HuH-7.5 (cell line): ENCODE measurements at places on chromosomes 3 and 15.

DNA sequence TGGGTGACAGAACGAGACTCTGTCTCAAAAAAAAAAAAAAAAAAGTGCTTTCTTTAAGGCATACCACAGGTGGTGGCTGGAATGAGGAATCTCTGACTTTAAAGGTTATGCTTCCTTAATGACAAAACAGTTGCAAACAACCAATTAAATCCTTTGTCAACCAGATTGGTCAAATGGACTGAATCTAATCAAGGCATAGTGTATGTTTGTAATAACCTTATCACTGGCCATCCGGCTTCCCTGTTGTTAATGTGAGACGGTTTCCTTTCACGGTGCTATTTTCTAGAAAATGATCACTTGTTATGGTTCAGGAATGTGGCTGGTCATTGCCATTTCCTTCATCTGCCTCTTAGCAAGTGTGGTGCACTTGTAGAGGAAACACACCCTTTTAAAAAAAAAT, 75.9 kb downstream of the FLNB start:
- DNase-seq = no peak

DNA sequence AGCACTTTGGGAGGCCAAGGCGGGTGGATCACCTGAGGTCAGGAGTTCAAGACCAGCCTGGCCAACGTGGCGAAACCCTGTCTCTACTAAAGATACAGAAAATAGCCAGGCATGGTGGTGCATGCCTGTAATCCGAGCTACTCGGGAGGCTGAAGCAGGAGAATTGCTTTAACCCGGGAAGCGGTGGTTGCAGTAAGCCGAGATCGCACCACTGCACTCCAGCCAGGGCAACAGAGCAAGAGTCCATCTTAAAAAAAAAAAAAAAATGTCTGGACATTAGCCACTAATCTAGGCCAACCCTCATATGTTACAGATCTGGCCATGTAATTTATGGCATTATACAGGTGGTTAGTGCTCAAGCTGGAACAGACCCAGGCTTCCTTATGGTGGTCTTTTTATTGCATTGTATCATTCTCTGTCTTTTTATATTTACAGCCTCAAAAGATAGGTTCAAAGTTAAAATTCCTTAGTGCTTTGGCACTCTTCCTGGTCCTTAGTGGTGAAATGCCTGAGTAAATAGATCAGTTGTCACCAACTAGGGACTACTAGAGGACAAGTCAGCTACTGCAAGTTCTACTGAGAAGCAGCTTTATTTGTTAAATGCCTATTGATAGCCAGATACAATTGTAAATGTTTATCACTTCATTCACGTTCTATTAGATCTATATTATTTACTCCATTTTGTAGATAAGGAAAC, 16.0 kb downstream of the STARD9 start:
- DNase-seq = peak; percentile 54

- DNase-seq = no peak
These were observed 15.8 kb upstream of the SSUH2 start for GRCh38 chr3:8660175-8661118.

GRCh38 chr3:56787784-56788256, 13.9 kb downstream of the ARHGEF3 start:
- DNase-seq = no peak

DNA sequence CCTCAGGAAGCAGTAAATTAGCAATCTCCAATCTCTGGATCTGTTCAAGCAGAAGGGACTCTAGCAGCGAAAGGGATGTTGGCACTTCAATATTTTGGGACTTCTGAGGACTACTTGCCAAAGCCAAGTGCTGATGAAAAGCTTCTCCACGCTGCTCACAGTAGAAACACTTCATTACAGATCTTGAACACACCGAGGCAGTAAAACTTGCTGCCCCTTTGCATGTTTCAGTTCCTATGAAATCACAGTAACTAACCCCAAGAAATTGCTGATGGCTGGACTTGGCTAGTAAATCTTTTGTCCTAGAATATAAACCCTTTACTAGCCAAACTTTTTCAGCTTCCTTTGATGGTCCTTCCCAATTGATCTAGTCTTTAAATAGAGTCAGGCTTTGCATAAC, 750.5 kb upstream of the GRM7 start:
- DNase-seq = no peak
